ENCODE measurements at places on chromosomes 13 and 19.

- DNase-seq = no peak
These were observed 475.9 kb upstream of the HTR2A start for GRCh38 chr13:47372751-47373150.

DNA sequence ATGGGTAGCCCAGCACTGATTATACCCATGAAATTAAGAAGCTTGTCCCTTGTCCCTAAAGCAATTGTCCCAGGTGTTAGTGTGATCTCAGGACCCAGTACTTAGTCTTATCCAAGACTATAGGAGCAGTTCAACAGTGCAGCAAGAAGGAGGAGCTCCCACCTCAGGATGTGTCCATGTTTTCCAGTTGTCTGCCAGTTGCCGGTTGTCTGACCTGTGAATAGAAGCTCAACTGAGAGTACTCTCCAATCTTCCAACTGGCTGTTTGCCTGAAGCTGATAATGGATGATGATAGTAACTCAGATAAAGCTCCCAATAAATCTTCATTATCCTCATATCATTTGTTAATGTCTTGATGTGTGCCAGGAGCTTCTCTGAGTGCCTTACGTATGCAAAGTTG is 107.2 kb upstream of the HTR2A start:
- DNase-seq = no peak

GRCh38 chr13:107395927-107396662 is 819.2 kb downstream of the LIG4 start:
- DNase-seq = no peak

GRCh38 chr19:2332341-2333026 is 4.0 kb downstream of the SPPL2B start:
- DNase-seq = peak; percentile 86

GRCh38 chr13:26735677-26736076 is 24.9 kb downstream of the GPR12 start:
- DNase-seq = no peak

GRCh38 chr19:6041991-6042481 is 64.1 kb upstream of the RANBP3 start:
- DNase-seq = no peak

GRCh38 chr19:17352608-17353280 is 15.4 kb downstream of the GTPBP3 start:
- DNase-seq = no peak
